ENCODE measurements at places on chromosomes 11 and 22.

DNA sequence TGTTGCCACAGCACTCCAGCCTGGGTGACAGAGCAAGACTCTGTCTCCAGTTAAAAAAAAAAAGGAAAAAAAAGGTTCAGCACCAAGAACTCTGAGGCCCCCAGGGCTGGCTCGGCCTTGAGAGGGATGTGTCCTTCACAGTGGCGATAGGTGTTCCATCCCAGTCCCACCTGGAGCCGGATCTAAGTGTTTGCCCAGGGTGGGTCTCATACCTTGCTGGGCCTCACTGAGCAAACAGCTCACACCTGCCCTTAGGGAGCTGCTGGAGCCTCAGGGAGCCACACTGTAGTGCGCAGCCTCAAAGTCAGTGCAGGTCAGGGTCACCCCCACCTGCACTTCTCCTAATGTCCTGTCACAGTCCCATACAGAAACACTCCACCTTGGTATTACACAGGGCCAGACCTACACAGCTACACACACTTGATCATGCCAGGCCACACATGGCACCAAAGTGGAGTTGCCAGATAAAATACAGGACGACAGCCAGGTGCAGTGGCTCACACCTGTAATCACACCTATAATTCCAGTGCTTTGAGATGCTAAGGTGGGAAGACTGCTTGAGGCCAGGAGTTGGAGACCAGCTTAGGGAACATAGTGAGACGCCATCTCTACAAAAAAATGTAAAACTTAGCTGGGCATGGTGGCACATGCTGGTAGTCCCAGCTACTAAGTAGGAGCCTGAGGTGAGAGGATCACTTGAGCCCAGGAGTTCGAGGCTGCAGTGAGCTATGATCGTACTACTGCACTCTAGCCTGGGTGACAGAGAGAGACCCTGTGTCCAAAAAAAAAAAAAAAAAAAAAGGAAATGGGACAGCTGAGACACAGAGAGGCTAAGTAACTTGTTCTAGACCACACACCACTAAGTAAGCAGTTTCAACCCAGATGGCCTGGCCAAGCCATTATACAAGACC is 7.3 kb downstream of the STARD10 start:
- DNase-seq = no peak

DNA sequence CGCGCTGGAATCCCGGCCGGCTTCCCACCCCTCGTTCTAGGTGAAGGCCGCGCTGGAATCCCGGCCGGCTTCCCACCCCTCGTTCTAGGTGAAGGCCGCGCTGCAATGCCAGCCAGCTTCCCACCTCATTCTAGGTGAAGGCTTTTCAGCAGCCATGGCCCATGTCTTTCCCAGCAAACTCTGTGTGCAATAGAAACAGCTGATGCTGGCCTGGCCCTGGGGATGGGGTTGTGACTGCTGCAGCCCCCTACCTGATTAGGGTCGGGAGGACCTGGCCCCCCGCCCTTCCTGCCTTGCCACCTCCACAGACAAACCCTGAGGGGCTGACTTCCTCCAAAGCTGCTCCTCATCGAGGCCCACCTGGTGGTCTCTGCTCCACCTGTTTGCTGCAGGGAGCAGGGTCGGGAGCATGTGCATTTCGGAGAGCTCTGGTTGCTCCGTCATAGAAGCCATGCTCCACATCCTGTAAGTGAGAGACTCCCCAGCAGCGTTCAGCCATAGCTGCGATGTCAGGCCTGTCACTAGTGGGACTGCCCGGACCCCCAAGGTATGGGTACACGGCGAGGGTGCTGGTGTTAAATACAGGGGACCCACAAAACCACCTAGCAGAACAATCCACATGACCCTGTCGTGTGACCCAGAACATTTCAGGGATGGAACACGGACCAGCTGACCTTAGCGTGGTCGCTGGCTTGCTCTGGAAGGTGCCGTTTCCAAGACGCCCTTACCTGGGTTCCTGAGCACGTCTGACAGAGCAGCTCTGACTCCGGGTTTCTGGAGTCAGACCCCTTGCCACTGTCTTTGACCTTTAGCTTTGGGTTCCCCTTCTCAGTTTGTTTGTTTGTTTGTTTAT is 3.3 kb downstream of the ZBED4 start:
- DNase-seq = no peak

- DNase-seq = no peak
Observed at GRCh38 chr11:23097891-23098290, 237.6 kb upstream of the CCDC179 start.

GRCh38 chr11:102260241-102260640 is 57.0 kb upstream of the BIRC3 start:
- no peak for DNase-seq

- DNase-seq = no peak
Observed at GRCh38 chr22:25746012-25746373, 4.0 kb downstream of the MYO18B start.

- DNase-seq = no peak
Observed at GRCh38 chr22:38027487-38027886, 29.7 kb upstream of the PICK1 start.

DNA sequence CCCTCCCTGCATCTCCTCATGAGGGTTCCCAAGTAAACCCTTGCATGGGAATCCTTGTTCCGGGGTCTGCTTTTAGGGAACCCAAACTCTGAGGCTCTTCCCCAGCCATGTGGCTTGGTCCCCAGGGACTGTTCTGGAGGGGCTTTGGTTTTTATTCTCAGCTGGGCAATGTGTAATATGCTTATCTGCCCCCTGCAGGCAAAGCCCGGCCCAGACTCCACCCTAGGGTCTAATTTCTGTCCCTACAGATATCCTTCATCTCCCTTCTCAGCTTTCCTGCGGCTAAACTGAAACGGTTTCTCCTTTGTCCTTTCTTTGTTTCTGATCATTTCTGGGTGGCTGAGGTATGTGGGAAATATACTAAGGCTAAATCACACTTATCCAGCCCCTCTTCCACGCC is 37.1 kb downstream of the TST start:
- peak; percentile 38 for DNase-seq

GRCh38 chr22:49450498-49450897 is 377.2 kb downstream of the BRD1 start:
- no peak for DNase-seq

DNA sequence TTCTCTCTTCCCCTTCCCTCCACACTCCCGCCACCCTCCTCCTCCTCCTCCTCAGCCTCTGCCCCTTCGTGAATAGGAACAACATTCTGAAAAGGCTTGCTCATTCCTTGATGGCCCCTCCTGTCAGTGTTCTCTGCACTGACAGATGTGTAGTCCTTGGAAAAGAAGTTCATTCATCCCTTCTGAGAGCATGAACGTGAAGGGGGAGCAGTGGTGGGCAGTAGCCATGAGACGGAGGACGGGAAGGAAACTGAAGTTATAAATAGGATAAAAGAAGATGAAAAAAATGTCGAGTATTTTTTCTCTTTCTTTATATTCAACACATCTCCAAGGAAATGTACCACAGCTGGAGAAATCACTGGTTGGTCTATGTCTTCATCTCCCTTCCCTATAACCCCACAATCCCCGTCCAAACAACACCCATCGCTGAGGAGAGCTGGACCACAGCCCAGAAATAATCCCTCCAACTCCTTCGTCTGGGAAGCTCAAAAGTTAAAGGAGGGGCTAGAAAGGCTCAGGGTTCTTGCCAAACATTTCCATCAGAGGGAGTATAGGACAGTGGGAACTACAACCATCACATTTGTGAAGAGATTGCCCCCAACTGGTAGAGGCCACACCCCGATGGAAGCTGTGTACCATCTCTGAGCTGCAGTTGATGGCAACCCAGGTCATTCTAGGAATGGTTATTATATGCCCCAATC is 33.5 kb downstream of the ETS1 start:
- peak; percentile 59 for DNase-seq

DNA sequence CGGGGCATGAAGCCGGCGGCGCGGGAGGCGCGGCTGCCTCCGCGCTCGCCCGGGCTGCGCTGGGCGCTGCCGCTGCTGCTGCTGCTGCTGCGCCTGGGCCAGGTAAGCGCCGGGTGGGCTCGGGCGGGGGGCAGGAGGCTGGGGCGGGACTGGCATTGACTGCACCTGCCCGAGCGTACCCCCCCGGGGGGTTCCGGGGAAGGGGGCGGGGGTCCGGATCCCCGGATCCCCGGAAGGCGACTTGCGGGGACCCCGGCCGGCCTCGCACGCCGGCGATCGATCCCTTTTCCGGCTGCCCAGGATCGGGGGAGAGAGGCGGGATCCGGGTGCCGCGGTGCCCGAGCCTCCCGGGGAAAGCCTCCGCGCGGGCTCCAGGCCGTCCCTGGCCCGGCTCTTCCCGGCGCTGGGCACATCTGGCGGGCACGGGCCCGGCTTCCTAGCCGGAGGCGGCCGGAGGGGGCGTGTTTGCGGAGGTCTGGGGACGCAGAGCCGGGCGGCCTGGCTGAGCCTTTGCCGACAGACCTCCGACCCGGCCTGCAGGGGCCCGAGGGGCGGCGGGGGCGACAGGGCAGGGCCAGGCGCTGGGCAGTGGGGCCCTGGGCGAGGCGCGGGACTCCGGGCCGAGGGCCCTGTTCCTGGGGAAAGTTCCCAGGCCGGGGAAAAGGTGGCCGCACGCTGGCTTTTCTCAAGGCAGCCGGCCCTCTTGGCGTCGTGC is 705 bp downstream of the PTPRJ start:
- peak; percentile 66 for DNase-seq

DNA sequence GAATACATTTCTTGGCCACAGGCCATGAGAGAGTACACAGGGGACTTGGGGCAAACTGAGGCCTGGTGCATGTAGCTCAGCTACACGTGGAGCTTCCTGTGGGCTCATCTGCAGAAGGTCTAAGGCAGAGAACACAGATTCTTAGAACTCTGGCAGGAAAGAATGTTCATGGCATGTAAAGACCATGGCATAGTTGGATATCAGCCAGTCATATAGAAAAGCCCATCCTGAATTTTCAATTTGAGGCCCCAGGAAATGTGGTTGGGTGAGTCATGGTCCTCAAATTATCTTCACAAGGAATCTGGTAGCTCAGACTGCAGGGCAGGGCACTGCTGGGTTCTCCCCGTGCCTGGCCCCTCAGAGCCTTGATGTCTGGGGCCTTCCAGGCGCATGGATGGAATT is 13.7 kb upstream of the ST3GAL4 start:
- peak; percentile 80 for DNase-seq

- no peak for DNase-seq
Observed at GRCh38 chr11:125102510-125102909, 8.9 kb downstream of the TMEM218 start.

GRCh38 chr22:24996420-24996952 is 44.0 kb downstream of the KIAA1671 start:
- DNase-seq = no peak

All from NB4 (cell line).